NCI-H1417 (cell line): ENCODE measurements at places on chromosomes 1 and 21.
A peak's percentile ranks its signal among the peaks of the same experiment; 100 is the strongest.

GRCh38 chr21:42666023-42666747 is 12.8 kb downstream of the PDE9A start:
- DNase-seq, result no peak

GRCh38 chr1:15443281-15443680 is 5.0 kb downstream of the CTRC start:
- DNase-seq, result no peak

DNA sequence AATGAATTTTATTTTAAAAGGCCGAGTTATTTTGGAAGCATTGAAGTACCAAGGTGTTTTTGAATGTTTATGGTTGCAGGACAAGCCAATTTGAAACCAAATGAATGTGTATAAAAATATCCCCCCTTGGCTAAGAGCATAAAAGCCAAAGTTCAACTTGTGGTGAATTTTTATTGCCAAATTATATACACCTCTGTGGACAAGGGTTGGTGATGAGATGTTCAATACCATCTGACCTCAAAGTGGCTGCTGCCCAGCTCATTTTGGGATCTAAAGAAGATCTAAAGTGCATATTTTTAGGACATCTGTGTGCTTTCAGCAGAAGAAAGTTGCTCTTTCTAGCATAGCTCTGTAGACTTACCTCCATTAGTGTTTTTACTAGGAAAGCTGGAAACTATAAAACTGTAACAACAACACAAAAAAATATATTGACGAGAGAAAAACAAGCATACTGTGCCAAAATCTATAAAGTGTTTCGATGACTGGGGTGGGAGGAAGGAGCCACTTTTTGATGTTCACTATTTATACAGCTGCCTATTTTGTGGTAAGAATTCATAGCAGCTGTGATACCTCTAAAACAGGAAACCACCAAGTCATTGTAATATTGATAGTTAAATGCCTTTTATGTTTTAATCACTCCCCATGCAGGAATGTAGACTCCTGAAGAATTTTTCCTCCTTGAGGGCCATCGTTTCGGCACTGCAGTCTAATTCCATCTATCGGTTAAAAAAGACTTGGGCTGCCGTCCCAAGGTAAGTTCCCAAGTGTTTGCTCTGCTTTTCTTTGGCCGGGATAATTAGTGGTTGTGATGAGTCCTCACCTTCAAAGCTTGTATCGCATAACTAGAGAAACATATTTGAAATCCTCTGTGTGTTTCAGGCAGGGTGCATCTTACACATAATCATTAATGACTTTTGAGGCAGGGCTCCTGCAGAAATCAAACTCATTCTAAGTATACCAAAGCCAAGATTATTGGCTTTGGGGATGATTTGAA is 83.2 kb downstream of the RGL1 start:
- DNase-seq, result no peak

DNA sequence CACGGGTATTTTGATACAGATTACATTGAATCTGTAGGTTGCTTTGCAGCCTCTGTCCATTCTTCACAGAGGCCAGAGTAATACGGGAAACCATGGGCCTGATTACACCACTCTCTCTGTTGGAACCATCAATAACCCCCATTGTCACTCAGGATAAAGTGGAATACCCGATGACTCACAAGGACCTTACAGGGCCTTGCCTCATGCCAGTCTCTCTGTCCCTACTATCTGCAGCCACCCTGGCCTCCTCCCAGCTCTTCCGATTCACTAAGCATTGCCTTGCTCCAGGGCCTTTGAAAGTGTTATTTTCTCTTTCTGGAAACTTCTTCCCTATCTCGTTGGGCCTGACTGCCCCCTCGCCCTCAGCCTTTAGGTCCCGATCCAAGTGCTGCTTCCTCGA is 61.7 kb downstream of the HMGB4 start:
- DNase-seq, result no peak

GRCh38 chr1:23419180-23419579 is 5.4 kb downstream of the TCEA3 start:
- DNase-seq, result no peak

- peak; percentile 52 for DNase-seq
Observed at GRCh38 chr1:27604579-27605299, 795 bp upstream of the AHDC1 start.

GRCh38 chr1:238119060-238119459 is 228.3 kb upstream of the ZP4 start:
- DNase-seq, result no peak

GRCh38 chr1:182192966-182193365 is 131.5 kb upstream of the ZNF648 start:
- no peak for DNase-seq

GRCh38 chr21:38734646-38735365 is 70.9 kb upstream of the ETS2 start:
- no peak for DNase-seq

- no peak for DNase-seq
Observed at GRCh38 chr1:177928194-177928593, 41.7 kb downstream of the SEC16B start.

GRCh38 chr1:69993810-69994209 is 211.6 kb downstream of the LRRC40 start:
- DNase-seq, result peak; percentile 43

- no peak for DNase-seq
Observed at GRCh38 chr1:41712695-41713094, 206.0 kb downstream of the HIVEP3 start.

GRCh38 chr1:160007577-160008200 is 24.1 kb downstream of the PIGM start:
- peak; percentile 79 for DNase-seq

- DNase-seq, result no peak
Observed at GRCh38 chr1:112929979-112930378, 26.0 kb downstream of the SLC16A1 start.
